ENCODE measurements at places on chromosomes 12 and 14.

GRCh38 chr12:93616584-93617101 is 44.2 kb downstream of the SOCS2 start:
- no peak for DNase-seq

DNA sequence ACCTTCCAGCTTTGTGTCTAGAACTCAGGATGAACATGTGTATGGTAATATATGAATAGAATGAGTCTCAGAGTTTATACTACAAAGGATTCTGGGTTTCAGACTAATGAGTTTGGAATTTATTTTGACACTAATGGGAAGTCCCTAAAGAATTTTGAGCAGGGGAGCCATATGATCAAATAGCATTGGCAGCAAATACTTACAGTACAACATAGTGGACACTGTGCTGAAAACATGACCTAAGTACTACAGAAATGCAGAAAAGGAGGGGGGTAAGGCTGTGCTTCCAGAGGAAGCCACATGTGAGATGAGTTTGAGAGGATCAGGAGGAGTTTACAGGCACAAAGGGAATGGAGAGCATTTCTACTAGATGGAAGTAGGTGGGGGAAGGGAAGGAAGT is 225.8 kb downstream of the C12orf42 start:
- DNase-seq = no peak

DNA sequence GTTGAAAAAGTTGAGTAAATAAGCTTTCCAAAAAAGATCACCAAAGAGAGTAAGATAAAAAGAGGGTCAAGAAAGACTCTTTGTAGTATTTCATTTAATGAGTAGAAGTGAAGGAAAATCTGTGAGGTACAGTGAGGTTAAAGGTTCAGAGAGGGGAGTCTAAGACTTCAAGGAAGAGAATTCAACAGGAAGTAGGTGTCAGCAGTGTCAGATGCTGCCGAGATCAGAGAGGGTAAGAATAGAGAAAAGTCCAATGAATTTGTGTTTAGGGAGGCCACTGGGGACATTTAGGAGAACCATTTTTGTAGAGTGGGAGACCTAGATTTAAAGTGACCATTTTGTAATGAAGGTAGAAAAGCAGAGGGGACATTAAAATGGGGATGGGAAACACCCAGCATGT is 71.6 kb upstream of the KRAS start:
- no peak for DNase-seq

DNA sequence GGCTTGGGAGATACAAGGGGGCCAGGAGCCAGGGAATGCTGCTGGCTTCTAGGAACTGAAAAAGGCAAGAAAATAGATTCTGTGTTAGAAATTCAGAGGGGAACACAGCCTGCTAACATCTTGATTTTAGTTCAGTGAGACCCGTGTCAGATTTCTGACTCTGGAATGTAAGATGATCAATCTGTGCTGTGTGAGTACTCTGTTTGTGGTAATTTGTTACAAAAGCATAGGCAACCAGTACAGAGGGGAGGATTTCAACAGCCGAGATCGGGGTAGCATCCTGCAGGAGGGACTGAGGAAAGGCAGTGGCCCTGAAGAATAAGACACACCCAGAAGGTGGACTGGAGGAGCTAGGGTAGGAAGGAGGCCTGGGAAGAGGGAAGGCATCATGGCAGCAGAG is 410.0 kb upstream of the CCDC196 start:
- no peak for DNase-seq

GRCh38 chr12:82648259-82648909 is 38.3 kb upstream of the TMTC2 start:
- DNase-seq = no peak

GRCh38 chr12:30201301-30202160 is 417.8 kb upstream of the TMTC1 start:
- DNase-seq = no peak

- peak; percentile 21 for DNase-seq
Measured at GRCh38 chr12:49827401-49828099, 663 bp downstream of the NCKAP5L start.

- DNase-seq = no peak
Measured at GRCh38 chr12:21521541-21521940, 4.6 kb upstream of the SPX start.

DNA sequence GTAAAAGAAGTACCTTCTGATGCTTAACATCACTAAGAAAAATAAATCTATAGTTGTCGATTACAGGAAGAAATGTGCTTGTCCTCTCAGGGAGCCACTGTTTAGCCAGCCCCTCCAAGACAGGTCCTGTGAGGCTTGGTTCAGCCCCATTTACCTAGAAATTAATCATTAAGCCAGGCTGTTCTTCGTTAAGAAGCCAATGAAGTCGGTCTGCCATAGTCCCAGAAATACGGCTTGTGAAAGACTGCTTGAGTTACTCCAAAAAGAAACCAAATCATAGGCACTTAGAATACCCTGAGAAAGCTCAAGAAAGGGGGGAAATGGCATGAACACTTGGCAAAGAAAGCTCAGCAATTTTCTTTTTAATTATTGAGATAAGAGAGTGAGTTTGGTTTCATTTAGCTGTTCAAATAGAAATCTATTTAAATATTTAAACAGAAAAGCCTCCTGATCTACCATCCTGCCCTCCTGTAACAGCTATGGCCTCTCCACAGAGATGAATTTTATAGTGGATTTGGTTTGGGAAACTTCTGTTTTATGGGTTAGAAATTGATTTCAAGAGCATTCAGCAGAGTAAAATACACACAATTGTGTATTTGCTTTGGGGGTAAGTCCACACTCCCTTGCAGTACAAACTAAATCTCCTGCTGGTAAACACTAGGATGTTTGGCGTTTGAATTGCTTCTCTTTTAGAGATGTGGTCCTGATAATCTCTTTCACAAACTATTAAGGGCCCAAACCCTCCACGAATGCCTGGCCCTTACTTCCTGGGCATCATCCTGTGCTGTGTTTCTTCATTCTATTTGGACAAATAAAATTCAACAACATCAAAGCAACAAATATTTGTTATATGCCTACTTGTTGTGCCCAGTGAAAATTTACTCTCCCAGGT is 234.4 kb downstream of the SEC23A start:
- no peak for DNase-seq

- no peak for DNase-seq
Measured at GRCh38 chr12:88932457-88932856, 352.2 kb upstream of the KITLG start.

- no peak for DNase-seq
Measured at GRCh38 chr14:68124050-68124449, 304.5 kb downstream of the RAD51B start.

DNA sequence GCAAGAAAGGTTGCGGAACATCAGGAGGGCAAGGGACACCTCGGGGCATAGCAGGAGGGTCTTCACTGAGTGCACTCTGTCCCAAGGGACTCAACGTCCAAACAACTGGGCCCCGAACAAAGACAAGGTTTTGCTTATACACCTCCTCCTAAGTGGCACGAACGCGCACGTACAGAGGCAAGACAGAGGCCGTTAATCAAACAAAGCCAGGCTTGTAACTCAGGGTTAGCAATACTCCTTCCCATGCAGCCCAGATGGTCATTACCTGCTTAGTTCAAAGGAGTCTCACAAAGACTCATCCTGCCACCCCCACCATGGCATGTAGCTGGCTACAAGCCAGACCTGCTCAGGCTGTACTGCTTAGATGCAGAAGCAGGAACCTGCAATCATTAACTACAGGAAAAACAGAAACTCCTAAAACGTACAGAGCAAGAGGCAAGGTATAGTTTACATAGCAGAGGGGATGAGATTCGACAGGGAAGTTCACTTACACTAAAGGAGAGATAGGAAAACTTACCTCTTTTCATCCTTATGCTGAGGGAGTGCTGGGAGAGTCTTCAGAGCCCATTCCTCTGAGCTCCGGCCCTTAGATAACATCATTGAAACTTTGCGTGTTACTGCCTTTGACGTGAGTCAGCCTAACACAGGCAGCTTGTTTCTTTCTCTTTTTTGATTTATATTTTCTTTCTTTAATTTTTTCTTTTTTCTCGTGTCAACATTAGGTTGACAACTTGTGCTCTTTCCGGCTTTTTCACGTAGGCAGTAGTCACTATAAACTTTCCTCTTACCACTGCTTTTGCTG is 1319.1 kb downstream of the TMEM121 start:
- peak; percentile 70 for DNase-seq

GRCh38 chr14:80602946-80603345 is 338.6 kb downstream of the CEP128 start:
- DNase-seq = no peak

GRCh38 chr14:33475623-33476022 is 475.3 kb downstream of the EGLN3 start:
- DNase-seq = peak; percentile 17

GRCh38 chr12:55957106-55957859 is 8.6 kb downstream of the PMEL start:
- no peak for DNase-seq

DNA sequence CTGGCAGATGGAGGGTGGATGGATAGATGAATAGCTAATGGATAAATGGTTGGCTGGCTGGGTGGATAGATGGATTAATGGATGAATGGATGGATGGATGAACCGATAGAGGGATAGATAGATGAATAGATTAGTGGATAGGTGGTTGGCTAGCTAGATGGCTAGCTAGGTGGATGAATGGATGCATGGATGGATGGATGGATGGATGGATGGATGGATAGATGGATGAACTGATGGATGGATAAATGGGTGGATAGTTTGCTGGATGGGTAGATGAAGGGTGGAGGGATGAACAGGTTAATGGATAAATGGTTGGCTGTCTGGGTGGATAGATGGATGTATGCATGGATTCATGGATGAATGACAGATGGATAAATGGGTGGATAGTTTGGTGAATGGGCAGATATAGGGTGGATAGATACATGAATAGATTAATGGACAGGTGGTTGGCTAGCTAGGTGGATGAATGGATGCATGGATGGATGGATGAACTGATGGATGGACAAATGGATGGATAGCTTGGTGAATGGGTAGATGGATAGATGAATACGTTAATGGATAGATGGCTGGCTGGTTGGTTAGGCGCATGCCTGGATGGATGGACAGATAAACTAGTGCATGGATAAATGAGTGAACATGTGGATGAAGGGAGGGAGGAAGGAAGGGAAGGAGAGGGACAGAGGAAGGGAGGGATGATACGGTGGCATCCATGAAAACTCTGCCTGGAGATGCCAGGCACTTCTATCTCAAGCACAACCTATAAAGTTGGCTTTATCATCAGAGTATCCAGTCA is 8.1 kb downstream of the SERPINA9 start:
- no peak for DNase-seq

- no peak for DNase-seq
Measured at GRCh38 chr14:53953002-53953827, 3.4 kb downstream of the BMP4 start.

GRCh38 chr12:112161711-112162110 is 36.4 kb downstream of the TRAFD1 start:
- DNase-seq = no peak

DNA sequence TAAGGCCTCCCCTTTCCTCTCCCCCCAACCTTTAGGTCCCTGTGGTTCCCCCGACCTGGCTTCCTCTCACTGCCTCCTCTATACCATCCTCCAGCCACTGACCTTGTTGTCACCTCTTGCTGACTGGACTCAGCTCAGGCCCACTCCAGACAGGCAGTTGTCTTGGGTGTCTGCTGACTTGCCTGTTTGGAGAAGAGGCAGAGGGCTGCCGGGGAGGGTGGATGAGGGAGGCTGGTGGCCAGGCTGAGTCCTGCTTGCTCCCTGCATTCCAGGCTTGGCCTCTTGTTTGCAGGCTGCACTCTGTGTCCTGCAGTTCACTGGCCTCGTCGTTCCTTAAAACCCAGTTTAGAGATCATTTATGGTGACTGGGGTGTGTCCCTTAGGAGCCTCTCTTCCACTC is 31.0 kb upstream of the RD3L start:
- no peak for DNase-seq

GRCh38 chr12:24798335-24798734 is 150.6 kb downstream of the BCAT1 start:
- peak; percentile 79 for DNase-seq

- DNase-seq = no peak
Measured at GRCh38 chr14:64683264-64683663, 21.0 kb upstream of the PLEKHG3 start.

- DNase-seq = no peak
Measured at GRCh38 chr14:20732477-20732876, 13.2 kb upstream of the EDDM3A start.

DNA sequence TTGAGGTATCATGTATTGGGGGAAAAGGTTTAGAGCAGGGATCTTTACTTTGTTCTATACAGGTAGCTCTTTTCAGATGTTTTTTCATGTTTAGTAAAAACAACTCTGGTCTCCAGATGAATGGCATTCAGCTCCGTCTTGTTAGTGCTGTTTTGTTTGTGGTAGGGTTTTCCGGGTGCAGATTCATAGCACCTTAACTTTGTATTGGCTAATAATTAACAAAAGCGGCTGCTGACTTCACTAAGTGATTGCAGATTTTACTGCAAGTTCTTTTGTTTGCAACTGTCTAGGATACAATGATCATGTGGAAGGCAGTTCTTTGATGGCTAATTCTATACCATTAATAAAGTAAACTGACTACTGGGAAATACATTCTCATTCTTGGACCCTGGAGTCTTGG is 32.2 kb upstream of the BHLHE41 start:
- DNase-seq = no peak

DNA sequence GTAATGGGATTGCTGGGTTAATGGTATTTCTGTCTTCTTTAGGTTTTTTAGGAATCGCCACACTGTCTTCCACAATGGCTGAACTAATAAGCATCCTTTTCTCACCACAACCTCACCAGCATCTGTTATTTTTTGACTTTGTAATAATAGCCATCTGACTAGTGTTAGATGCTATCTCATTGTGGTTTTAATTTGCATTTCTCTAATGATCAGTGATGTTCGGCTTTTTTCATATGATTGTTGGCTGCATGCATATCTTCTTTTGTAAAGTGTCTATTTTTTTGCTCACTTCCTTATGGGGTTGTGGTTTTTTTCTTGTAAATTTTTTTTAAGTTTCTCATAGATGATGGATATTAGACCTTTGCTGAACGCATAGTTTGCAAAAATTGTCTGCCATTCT is 377.9 kb downstream of the GALC start:
- no peak for DNase-seq

GRCh38 chr12:44335030-44335429 is 499.1 kb downstream of the TMEM117 start:
- DNase-seq = no peak

GRCh38 chr12:112013601-112014402 is 576 bp downstream of the ERP29 start:
- peak; percentile 47 for DNase-seq

DNA sequence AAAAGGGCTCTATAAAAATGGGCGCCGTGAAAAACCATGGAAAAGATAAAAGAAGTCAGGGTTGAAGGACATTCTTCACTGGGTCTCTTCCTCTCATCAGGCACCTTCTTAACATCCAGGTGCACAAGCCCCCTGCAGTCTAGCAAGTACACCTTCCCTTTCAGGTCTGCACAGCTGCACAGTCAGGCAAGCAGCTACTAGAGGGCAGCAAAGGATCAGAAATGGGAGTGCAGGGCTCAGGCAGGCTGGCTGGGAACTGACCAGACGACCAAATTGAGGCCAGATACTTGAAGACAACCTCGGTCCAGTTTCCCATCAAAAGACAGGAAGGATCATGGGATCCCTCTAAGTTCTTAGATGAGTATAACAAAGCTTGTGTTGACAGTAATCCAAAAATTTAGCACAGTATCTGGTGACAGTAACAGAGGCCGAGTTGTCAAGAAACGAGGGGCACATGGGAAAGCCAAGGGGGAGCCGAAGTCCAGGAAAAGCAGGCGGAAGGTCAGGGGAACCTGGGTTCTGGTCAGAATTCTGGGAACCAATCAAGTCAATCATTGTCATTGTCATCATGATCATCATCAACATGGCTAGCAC is 10.1 kb upstream of the GRIP1 start:
- no peak for DNase-seq
